ENCODE measurements at places on chromosomes 2 and 18.

- no peak for DNase-seq
Measured at GRCh38 chr2:150012986-150013385, 425.4 kb upstream of the MMADHC start.

DNA sequence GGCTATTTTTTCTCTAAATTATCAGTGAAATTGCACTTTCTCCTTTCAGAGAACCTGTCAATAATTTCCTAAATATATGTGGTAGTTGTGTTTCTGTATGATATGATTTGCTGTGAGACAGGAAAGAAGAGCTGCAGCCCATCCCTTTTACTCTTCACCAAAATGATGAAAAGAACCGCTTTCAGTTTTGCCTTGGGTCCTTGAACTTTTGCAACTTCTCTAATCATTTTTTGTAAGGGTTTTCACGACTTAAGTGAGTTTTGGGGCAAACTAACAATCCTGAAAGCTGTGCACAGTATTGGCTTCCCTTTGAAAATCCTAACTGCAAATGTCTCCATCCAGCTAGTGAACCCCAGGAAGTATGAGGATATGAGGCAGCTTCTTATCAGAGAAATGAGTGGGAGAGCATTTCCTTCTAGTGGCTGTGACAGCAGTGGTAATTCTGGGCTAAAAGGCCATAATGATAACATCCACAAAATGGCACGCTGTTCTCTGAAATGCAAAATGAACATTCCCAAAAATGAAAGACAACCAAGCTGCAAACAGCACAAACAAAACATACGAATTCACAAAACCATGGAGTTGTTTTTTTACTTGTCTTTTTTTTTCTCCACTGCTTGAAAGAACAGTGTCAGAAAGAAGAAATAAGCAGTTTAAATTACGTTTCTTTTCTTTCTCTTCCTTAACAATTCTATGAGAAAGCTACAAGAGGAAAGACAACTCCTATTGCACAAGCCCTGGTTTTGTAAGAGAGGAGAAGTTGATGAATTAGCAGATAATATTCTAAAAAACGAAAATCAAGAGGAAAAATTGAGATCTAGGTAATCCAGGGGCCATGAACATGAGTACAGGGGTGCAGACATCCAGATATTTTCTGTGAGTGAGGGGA lies 1291.6 kb upstream of the ZEB2 start:
- no peak for DNase-seq

DNA sequence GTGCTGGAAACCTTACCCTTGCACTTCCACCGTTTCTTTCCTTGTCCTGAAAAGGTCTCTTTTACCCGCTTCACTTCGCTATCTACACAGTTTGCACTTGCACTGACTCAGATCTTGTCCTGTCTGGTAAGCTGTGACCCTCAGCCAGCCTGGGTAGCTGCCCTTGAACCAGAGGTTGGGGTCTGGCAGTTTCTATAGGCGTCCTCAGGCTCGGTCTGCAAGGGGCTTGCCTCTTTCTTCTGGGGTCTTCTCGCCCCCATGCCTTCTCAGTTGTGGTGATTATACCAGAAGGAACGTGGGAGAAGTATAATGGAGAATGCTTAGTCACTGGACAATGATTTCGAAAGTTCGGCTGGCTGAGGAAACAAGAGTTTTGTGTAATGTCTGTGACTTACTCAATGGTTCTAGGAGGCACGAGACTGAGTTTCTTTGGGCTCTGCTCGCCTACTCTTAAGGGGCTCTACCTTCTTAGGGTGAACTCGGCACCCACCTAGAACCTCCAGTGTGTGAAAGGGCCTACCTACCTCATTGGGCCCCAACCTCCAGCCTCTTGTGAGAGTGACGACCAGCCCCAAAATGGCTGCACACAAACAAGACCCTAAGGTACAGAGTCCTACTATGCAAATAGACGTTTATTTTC lies 6.9 kb upstream of the STAT1 start:
- no peak for DNase-seq

DNA sequence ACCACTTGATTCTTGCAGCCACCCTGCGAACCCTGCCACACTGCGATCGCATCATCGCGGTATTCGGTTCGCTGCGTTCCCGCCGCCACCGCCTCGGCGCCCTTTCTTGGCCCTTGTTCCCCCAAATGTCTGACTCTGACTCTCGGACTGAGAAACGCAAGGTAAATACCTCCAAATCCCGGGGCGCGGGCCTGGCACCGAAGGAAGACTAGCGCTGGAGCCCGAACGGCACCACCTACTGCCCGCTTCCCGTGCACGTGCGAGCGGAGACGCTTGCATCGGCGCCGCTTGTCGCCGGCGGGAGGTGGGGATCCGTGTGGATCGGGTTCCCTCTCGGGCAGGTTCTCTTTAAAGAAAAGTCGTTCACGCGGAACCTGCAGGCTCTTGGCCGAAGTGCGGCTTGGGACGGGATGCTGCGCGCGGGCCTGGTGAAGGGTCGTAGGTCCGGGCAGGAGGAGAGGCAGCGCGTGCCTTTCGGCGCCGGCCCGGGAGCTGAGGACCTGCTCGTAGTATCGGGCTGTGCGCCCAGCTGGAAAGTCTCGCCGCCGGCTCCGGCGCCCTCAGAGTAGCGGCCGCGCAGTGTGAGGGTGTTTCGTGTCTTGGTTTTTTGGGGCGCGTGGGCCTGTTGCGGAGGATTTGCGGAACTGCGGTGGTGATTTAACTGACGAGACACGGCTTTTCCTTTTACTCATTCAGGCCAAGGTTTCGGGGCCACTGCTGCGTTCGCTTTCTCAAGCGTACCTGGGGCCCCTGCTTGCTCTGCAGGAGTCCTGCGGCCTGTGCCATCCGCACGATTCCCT lies 514 bp downstream of the BCL2L11 start:
- no peak for DNase-seq

DNA sequence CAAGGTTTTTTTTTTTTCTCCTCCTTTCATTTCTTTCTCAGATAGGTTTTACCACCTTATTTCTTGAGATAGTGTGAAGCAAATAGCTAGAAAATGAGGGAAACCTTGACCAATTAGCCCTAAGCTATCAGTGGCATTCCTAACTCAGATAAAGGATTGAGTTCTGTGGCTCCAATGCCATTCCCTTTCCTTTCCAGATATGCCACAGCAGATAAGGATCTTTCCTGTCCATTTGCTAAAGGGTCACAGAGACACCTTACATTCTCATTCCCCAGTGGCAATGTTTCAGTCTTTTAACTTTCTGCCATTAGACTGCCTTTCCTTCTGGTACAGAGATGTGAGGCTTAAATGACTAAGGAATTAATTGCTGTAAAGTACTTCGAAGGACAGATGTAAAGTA lies 81.7 kb downstream of the MGAT5 start:
- no peak for DNase-seq

- DNase-seq, result no peak
Measured at GRCh38 chr2:237879991-237880560, 20.7 kb downstream of the RAMP1 start.

DNA sequence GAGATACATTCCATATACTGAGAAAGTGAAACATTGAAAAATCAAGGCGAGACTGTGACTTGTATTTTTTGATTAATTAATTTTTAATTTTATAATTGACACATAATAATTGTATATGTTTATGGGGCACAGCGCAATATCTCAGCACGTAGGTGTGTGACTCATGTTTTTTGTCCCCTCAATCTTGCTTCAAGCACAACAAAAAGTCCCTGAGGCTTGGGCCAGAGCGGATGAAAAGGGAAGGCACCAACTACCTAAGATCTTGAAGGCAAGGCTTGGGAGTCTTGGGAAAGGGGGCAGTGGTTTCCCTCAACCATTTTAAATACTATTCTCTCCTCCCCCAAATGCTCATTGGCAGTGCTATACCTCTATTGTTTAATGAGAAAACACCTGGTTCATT lies 9.9 kb downstream of the SGPP2 start:
- DNase-seq, result no peak

DNA sequence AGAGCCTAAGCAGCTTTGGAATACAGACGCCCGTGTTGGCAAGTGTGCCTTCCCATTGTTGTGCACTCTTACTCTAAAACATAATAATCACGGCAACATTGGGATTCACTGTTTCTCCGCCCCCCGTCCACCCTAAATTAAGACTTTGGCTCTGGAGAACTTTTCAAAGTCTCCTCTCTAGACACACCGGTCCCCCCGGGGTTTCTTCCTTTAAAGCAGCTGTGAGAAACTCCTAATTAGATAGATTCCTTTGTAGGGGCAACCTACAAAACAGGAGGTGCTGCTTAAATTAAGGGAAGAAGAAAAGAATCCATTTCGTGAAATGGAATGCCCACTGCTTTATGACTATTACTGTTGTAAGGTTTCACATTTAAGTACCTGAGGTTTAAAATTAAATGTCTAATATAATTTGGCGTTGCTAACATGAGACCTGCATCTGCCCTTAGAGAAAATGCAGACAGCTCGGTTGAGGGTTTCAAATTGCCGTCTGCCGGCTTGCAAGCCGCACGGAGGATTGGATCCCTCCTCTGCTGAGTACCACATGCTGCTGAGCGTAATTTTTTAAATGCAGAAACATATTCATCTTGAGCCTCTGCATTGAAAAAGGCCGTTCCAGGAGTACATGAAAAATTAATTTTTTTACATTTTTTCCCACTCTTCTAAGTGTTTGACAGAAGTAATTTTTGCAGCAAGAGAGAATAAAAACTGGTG lies 233.3 kb downstream of the GBX2 start:
- no peak for DNase-seq

DNA sequence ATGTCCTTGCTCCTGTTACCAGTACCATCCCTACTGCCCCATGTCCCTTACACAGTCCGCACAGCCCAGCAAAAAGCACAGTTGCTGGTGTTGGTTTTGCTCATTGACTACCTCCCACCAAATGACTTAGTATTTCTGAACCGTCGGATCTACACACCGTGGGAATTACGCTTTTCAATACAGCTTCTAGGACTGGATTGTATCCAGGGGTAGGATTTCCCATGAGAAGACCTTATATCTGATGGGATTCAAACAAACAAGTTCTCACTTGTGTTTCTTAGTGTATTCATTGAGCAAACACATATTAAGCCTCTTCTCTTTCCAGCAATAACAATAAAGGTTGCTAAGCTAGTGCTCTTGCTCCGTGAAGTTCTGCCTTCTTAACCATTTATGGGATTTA lies 25.8 kb downstream of the TRAPPC12 start:
- no peak for DNase-seq

DNA sequence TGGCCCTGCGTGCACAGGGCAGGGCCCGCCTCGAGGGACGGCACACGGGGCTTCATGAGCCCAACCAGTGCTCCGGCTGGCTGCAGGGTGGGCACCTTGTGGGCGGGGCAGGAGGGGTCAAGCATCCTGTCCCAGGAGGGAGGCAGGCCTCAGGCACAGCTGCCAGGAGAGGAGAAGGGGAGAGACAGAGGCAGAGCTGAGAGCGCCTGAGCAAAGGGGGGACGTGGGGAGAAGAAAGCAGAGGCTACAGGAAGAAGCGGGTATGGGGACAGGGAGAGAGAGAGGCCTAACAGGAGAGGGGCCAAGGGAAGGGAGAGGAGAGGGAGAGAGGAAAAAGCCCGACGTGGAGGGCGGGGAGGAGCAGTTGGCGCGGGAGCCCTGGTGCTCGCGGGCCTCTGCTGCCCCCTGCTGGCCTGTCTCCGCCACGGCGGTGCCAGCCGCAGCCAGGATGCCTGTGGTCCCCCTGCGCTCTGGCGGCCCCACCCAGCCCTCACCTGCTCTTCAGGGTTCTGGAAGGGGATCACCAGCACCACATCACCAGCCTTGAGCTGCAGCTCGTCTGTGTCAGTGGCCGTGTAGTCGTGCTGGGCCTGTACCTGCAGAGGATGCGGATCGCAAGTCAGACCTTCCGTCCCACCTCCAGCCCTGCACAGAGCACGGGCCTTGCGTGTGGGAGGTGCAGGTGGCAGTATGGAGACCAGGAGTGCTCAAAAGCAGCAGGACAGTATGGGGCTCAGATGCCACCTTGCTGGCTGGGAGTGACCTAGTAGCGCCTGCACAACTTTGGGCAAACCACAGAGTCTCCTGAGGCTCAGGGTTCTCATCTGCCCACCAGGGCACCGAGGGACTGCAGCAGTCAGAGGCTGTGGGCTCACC lies 56.8 kb downstream of the BIN1 start:
- peak; percentile 58 for DNase-seq

GRCh38 chr2:112605926-112606325 lies 21.5 kb downstream of the CHCHD5 start:
- DNase-seq, result no peak

DNA sequence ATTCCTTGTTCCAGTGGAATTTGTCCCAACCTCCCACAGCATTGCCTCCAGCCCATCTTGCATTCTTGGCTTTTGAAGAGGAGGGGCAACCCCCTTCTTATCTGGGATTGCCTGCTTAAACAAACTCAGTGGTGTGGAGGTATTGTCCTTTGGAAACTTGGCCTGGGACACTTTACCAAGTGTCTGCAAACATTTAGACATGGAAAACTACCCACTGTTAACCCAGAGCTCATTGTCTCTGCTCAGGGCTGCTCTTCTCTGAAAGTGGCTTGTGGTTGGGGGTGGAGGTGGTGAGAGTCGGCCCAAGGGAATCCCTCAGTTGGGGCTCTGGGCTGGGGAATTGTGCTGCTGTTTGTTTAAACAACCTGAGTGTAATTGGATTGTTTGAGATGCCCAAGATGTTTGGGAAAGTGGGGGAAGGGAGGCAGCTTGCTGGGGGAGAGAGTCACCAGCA lies 178.3 kb upstream of the GATA6 start:
- no peak for DNase-seq

DNA sequence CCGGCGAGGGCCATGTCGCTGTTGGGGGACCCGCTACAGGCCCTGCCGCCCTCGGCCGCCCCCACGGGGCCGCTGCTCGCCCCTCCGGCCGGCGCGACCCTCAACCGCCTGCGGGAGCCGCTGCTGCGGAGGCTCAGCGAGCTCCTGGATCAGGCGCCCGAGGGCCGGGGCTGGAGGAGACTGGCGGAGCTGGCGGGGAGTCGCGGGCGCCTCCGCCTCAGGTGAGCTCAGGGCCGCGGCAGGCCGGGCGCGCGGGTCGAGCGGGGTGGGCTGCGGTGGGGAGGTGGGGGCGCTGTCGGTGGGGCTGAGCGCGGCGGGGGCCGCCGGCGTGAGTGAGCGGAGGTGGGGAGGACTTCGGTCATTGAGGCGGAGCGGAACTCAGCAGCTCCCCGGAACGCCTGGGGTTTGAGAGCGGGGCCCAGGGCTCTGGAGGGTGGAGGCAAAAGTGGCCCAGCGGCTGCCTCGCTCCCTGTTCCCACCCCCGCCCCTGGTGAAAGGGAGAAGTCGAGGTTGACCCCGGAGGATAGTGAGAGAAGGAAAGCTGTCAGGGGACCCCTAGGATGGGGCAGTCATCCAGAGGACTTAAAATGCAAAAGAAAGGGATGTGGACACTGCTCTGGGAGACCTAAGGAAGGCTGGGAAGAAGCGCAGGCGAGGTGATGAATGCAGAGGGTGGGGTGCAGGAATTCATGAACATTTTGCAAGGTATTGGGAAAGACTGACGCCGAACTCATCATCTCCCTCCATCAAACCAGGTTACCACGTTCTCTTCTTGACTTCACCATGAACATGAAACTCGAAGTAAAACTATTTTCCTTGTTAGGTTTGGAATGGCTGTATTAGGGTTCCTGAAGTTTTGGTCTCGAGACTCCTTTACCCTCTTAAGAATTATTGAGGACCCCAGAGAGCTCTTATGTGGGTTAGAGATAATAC lies 633 bp downstream of the MALT1 start:
- DNase-seq, result peak; percentile 35

- DNase-seq, result no peak
Measured at GRCh38 chr2:140786585-140786984, 1344.2 kb downstream of the LRP1B start.

Measured in stimulated activated CD8-positive, alpha-beta memory T cell treated with anti-CD3 and anti-CD28 coated beads, Interleukin-4, amount 100 ng/mL, for 24 hours (primary cell).